ENCODE measurements at places on chromosomes 12 and 14.

DNA sequence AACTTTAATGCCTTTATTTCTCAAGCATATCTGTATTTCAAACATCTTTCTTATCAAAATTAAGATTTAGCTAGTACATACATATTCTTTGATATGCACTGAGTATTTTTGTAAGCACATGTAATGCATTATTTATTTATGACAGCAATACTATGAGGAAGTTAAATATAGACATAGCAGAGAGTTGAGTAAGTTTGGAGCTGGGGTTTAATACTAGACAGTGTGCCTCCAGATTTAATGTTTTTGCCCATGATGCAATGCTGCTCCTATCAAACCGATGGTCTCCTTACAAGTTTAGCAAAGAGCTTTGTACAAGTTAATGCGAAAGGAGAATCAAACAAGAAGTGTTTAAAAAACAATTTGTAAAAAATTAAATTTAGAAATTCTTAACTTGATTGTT lies 826.6 kb upstream of the MGAT4C start:
- DNase-seq = no peak

- no peak for DNase-seq
Observed at GRCh38 chr12:113202300-113203075, 17.0 kb downstream of the RITA1 start.

DNA sequence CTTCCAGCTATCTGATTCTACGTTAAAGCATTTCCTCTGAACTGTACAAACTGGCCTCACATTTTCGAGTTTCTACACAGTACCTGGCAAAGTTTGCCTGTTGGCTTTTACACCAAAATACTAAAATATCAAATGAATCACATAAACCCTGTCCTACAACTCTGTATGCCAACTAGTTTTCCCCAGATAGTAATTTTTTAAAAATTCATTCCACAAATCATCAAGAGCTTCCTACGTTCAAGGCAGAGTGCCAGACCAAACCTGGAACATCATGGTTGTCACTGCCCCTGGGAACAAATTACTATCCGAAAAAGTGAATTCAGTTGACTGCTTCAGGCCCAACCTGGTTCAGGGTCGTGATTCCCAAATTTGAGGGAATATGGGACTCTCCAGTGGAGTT lies 2.1 kb downstream of the TMEM30B start:
- no peak for DNase-seq

GRCh38 chr12:14618983-14619382 lies 51.3 kb upstream of the PLBD1 start:
- DNase-seq = no peak

GRCh38 chr12:64671681-64672080 lies 61.4 kb downstream of the RASSF3 start:
- peak; percentile 31 for DNase-seq

DNA sequence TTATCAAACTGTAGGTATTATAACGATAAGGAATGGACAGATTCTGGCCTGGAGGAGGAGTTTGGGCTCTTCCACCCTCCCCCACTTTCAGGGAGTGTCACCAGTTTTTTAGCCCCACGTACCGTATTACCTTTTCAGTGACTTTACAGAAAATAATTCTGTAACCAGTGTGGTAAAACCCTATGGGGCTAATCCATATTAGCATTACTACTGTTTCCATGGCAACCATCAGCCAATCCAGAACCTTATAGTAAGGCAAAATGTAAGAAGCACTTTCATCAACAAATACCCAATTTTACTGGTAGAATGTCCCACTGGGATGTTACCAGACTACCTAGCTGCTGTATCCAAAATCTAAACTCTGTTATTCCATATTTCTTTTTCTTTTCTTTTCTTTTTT lies 50.7 kb downstream of the BICDL1 start:
- no peak for DNase-seq

DNA sequence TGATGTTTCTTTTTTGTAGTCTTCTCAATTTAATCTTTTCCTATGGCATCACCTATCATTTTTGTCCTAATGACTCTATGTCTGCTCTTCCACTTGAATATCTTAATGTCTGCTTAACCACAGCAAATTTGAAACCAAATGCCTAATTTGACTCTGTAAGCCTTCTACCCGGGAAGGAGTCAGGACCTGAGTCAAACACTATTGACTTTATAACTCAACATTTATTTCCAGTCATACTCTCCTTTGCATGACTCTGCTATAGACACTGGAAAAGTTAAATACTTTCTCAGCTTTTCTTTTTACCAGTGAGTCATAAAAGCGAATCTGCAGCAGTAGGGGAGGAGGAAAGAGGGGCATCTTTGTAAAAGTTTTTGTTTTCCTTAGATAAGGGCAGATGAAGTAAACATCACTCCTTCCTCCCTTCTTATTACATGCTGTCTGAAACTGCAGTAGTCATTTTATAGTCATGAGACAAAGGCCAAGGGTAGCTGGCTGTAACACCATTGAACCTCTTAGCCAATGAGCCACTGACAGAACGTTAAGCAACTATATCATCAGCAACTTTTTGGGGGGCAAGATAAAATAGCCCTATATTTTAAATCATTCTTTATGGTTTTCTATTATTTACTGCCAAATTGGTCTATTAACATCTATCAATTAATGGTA lies 179.3 kb downstream of the MIPOL1 start:
- DNase-seq = no peak

- DNase-seq = no peak
Observed at GRCh38 chr12:131261906-131262305, 308.2 kb downstream of the ADGRD1 start.

DNA sequence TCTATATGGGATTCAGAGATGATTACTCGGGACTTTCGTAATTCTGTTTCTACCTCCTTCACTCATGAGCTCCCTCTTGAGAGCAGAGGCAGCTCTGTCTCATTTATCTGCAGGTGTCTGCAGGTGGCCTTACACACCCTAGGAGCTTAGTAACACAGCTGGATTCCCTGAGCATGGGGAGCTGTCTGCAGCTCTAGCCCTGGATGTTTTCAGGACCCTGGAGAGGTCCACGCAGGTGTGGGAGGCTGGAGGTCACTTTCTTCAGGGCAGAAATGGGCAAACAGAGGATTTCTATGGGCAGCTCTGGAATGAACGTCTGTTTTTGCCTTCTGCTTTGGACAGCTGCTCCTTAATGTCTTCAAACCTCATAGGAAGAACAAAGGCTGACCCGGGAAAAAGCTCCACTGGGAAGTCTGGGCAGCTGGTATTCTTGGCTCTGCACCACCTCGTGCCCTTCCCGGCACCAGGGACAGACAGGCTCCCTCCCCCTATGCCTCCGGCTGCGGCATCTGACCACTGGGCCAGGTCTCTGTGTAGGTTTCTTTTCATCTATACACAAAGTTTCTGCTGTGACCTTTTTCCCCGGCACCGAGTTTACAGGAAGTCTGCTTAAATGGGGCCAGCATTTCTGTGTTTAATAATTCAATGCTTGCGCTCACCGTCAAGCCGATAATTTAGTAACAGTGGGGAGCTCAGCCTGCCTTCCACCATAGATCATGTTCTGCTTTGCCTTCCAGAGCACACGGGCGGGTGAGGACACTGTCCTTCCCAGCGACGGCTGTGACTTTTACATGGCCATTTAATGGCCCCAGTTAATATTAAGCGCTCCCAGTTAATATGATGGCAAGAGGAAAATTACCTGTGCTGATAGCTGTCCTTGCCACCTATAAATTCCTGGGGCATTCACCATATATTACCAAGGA lies 320.2 kb upstream of the SFSWAP start:
- DNase-seq = no peak

DNA sequence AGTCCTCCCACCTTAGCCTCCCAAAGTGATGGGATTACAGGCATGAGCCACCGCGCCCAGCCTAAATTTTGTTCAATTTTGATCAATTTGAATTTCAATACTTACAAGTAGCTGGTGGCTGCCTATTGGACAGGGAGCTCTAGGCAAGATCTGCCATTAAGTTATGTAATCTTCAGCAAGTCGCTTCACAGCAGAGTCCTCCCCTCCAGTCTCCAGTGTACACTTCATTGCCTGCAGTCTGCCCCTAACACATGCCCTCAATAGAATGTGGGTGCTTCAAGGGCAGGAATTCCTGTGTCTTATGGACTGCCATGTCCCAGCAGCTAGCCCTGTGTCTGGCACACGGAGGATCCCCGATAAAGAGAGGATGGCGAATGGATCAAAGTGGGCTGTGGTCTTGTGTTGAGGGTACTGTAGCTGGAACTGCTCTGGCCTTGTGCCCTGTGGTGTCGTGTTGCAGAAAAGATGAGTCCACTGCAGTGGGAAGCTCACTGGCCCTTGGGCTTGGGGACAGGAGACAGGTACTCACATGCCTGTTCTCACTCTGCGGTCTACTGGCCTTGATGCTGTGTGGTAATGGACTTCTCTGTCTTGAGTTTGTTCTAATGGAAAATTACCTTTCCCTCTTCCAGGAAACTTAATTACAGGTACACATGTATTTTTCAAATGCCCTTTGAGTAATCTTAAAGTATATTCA lies 67.6 kb downstream of the TECPR2 start:
- DNase-seq = no peak

GRCh38 chr14:81485372-81485771 lies 48.3 kb downstream of the SEL1L start:
- no peak for DNase-seq

DNA sequence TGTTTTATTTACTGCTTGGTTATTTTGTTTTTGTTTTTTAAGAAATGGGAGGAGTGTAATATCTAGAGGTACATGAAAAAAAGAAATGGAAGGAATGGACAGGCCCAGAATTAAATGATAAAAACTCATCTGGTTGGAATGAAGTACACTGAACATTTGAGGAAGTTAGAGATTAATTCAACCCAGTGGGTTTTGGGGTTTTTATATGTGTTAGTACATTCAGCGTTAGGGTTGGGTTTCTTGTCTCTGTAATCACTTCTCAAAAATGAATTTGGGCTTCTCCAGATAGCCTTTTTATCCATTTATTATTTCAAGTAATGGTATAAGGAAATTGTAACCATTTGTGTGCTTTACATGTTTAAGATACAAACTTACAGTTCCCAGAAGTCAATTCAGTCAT lies 19.5 kb upstream of the NUP107 start:
- DNase-seq = no peak

- DNase-seq = peak; percentile 11
Observed at GRCh38 chr14:104264495-104265265, 126.3 kb downstream of the KIF26A start.

GRCh38 chr12:56271031-56271430 lies 4.3 kb downstream of the COQ10A start:
- no peak for DNase-seq

DNA sequence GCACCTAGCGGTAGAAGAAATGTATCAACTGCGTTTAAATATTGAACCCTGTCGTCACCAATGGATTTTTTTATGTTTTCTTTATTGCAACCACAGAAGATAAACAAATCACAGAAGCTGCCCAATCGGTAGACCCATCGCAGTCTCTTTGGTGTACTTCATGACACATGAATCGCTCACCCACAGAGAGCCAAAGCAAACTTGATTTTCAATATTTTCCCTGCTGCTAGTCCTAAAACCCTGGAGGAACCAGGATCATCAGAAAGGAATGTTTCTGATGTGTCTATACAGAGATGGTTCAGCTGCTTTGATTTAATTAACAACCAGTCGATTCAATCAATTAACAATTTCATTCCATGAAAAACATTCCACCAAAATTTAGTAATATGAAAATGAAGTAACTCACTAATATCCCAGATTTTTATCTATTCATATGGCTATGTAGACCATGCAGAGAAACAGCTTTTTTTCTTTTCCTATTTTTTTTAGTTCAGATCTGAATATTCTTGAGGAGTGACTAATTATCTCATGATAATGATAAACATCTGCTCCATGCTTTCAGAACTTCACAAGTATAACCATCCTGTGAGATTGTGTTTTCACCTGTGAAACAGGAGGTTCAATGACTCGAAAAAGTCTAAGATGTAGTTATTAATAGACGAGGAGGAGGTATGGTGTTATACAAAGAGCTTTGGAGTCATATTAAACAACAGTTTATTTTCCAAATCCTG lies 46.1 kb downstream of the DIO2 start:
- no peak for DNase-seq

DNA sequence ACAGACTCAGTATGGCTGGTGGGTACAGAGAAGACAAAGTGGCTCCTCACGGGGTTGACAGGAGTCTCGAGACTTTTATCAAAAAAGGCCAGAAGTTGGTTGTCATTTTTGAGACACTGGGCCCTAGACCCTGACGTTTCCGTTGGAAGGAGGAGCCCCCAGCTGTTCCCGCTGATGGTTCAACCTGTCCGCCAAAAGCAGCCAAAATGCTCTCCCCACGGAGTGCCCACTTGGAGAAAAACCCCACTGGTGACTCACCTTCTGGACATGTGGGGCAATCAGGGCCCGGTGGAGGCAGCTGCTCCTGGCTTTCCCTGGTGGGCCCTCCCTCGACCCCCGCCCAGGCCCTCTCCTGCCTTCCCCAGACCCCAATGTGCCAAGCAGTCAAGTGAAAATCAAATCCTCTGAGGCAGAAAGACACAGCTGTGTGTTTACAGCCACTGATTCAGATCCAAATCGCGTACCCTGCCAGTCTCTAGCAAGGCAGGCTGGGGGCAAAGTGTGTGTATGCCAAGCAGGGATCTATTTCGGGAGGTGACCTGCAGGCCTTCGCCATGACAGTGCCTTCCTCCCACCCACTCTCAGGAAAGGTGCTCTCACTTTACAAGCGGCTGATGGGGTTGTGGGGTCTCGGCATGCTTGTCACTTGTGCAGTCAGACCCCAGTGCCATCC lies 347.4 kb downstream of the DPF3 start:
- no peak for DNase-seq

GRCh38 chr12:107732365-107732764 lies 28.6 kb downstream of the PRDM4 start:
- no peak for DNase-seq

DNA sequence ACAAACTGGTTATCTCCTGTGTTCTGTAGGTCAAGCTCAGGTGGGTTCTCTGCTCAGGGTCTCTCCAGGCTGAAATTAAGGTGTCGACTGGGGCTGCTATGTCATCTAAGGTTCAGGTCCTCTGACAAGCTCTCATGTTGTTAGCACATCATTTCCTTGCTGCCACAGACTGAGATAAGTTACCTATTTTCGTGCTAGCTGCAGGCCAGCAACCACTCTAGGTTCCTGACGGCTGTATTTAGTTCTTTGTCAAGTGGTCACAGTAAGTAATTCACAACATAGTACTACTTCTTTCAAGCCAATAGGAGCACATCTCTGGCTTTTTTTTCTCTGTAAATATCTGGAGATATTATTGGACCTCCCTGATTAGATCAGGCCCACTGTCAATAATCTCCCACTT lies 169.3 kb upstream of the CAND1 start:
- DNase-seq = no peak

DNA sequence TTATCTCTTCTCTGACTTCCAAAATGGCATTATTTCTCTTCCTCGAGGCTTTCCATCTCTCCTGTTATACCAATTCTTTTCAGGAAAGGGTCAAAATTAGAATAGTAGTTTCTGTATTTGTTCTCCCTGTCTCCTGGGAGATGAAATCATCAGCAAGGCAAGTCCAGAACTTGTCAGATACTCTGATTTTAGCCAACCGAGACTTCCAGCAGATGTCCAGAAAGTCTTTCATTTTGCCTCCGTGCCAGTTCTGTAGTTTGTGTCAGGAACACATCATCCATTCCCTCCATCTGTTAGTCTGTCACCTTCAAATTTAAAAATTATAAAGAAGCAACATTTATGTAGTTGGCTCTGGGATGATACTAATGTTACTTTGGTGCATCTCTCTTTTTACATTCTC lies 275.7 kb downstream of the CCDC59 start:
- no peak for DNase-seq

Data from activated T-cell treated with anti-CD3 and anti-CD28 coated beads, Interleukin-2, amount 50 U/mL, for 24 hours (primary cell).